ENCODE measurements at places on chromosomes 4 and X.

DNA sequence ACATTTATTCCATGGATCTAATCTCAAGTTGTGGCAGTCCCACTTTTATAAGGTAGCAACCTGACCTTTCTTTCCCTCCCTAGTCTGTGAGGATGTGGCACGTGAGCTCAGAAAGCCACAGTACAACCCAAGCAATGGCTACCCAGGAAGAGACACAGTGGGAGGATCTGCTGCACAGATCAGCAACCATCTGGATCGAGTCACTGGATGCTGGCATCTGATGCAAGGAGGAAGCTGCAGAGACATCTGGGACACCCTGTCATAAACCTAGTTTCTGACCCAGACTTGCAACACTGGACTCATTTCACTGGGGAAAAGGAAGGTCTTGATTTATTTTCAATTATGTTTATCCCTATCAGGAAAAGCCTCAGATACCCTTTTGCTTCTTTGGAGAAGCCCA lies 327.1 kb downstream of the PAPSS1 start:
- no peak for DNase-seq

- DNase-seq = no peak
These were observed 126.5 kb downstream of the KIT start for GRCh38 chr4:54784161-54784671.

- no peak for DNase-seq
These were observed 89.3 kb upstream of the NEIL3 start for GRCh38 chr4:177220376-177220775.

- no peak for DNase-seq
These were observed 233.6 kb downstream of the ZNF674 start for GRCh38 chrX:46311581-46312120.

- no peak for DNase-seq
These were observed 352.8 kb downstream of the MAPK10 start for GRCh38 chr4:86007042-86007441.
